ENCODE measurements at places on chromosomes 11 and 22.

DNA sequence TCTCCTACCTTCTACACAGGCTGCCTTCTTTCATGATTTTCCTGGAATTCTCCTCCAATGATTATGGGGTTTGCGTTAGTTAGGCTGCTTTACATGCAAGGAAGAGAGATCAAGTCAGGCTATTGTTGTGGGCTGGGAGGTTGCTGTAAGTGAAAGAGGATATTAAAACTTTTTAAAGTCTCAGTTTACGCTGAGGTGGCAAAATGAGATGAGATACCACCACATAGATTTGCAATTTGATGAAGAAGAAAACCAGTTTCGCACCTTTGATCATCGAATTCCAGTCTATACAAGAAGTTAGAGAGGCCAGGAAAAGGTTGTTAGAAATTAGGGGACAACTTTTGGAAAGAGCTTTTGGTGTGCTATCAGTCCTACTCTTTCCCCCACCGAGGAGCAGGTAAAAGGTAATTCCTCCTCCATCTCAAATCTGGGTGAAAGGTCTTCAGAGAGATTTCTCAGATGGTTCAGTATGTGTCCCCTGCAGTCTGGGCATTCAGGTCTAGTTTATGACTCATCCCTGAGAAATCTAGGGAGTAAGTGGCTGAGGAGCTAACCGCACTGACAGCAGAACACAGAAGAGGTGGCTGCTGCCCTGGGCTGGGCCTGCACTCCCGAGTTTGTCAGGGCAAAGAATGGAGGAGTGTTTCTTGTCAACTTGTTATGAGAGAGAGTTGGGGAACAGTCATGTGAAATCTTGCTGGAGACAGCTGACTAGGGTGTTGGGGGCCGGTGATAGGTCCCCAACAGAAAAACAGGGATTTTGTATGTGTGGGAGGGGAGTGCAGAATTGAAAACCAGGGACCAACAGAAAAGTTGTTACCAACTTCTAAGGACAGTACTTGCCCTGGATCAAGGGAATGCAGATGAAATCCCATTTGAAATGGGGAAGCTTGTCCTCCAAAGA lies 34.7 kb downstream of the CCDC83 start:
- no peak for DNase-seq

- no peak for DNase-seq
These were observed 241.2 kb upstream of the SYN3 start for GRCh38 chr22:33299245-33299956.

DNA sequence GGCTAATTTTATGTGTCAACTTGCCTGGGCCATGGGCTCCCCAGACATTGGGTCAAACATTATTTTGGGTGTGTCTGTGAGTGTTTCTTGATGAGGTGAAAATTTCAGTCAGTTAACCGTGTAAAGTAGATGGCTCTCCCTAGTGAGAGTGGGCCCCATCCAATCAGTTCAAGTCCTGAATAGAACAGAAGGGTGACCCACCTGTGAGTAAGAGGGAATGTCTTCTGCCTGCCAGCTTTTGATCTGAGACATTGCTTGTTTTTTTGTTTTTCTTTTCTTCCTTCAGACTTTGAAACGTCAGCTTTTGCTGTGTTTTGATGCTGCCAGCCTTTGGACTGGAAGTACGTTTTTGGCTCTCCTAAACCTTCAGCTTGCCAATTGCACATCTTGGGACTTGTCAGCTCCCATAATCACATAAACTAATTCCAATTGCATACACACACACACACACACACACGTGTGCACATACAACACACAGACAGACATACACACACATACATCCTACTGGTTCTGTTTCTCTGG lies 300.1 kb downstream of the CNTN5 start:
- DNase-seq, result no peak

GRCh38 chr11:7694235-7694634 lies 12.0 kb downstream of the OVCH2 start:
- no peak for DNase-seq

- DNase-seq, result no peak
These were observed 7.1 kb downstream of the PLAAT4 start for GRCh38 chr11:63543711-63544110.

- no peak for DNase-seq
These were observed 1.5 kb downstream of the TMPRSS6 start for GRCh38 chr22:37107816-37108621.

DNA sequence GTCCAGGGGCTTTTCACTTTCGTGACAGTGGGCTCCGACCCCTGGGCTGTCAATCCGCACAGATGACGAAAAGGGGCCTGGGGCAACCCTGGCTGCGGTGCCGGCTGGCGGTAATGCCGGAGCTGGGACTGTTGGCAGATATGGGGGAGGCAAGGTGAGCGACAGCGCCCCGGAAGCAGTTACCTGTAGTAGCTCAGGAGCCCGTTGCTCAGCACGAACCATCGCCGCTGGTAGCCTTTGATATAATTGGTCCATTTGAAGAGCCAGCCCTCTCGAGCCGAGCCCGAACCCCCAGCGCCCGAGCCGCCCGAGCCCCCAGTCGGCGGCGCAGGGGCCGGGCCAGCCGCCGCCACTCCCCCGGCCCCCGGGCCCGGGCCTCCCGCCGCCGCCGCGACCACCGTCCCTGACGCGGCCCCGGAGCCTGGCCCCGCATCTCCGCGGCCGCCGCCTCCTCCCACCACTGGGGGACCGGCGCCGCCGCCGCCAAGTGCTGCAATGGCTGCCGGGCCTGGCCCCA lies 396 bp downstream of the OSBP start:
- peak; percentile 36 for DNase-seq

DNA sequence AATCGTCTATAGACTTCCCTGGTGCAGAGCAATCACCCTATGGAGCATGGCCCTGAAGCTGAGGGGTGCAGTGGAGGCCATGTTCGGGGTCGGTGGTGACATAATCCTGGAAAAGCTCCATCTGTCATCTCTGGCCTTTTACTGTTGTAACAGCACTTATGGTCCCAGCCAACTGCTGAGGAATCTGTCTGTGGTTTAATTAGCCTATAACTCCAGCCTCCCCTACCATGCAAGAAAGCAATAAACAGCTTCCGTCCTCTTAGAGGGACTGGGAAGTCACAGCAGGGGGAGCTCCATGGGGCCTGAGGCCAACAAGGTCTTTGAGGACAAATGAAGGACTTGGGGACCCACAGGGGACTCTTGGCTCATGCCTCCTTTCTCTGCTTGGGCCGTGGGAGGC lies 159.1 kb upstream of the NECTIN1 start:
- DNase-seq, result no peak

- DNase-seq, result no peak
These were observed 73.6 kb upstream of the TP53I11 start for GRCh38 chr11:45024316-45024715.

GRCh38 chr11:69716891-69717747 lies 13.3 kb upstream of the FGF19 start:
- DNase-seq, result no peak

GRCh38 chr11:121412000-121412587 lies 40.0 kb upstream of the SORL1 start:
- no peak for DNase-seq

- no peak for DNase-seq
These were observed 996.9 kb downstream of the NTM start for GRCh38 chr11:132367293-132367692.

DNA sequence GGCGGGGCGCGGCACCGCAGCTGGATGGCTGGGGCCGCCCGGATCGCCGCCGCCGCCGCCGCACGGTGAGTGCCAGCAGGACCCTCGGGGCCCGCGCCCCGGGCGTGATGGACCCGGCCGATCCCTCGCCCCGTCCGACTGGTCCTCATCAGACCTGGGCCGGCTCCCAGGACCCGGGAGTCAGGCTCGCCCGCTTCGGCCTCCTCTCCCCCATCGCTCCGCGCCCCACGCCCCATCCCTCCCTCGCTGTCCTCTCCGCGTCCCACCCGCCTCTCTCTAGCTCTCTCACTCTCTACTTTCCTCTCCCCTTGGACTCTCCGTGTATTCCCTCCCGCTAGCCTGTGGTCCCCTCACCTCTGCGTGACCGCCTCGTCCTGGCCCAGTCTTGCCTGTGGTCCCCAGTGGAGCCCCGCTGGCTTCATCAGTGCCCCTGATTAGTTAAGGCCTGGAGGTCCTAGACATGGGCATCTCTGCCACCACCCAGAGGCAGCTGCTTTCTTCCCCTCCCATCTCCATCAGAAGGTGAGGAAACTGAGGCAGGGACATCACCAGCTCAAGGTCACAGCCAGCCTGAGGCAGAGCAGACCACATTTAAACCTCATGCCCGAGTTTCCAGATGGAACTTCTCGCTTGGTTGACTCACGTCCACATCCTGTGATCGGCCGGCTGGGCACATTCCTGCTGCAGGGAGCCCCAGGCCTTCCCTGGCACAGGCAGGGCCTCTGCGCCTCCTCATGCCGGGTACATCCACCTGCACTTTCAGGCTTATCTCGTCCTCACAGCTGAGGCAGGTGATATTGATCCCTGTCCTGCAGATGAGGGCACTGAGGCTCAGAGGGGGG lies 429 bp downstream of the SLC39A13 start:
- DNase-seq, result no peak

GRCh38 chr22:30876915-30877553 lies 91.5 kb downstream of the MORC2 start:
- DNase-seq, result no peak

DNA sequence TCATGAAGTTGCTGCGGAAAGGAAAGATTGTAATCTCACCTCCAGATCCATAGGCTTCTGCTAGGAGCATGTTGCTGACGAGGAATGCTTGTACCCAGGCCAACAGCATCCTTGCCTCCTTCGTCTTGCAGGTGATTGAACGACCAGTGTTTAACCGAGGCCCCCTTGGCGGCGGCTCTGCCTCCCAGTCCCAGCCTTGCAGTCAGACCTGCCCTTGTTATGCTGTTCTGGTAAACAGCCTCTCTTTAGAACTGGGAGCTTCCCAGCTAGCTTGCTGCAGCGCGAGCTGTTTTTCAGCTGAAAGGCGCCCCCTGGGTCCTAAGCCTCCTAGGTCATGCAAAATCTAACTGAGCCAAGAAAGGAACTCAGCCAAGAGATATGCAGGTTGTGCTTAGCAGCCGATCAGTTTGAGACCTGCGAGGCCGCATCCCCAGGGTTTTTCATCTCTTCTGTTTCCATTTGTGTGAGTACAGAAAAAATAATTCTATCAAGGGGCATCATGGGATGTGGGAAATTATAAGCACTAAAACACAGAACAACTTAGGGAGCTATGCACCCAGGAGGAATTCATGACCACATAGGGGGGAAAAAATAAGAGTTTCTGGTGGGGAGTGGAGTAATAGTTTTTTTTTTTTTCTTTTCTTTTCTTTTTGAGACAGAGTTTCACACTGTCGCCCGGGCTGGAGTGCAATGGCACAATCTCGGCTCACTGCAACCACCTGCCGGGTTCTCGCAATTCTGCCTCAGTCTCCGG lies at the start of gene PIK3IP1:
TSS of gene PIK3IP1 (minus strand) at position 253 of the 754 bp plus-strand sequence. CDS start at position 109, 144 bp downstream.
- peak; percentile 70 for DNase-seq

Measured in stimulated activated CD8-positive, alpha-beta memory T cell treated with anti-CD3 and anti-CD28 coated beads, Interleukin-12 subunit alpha, Interleukin-12 subunit beta, amount 100 ng/mL, for 4 hours (primary cell).